ENCODE measurements at places on chromosomes 2 and 18. TPM values are rescaled to one million over a fixed set of nuclear protein-coding genes. Genes with fewer than 3 reads are reported as not detected.

SP140 gene
- 0.87 TPM for total RNA-seq

RGPD6 gene
- 27.6 TPM for total RNA-seq

GTF2A1L gene
- 0.87 TPM for total RNA-seq

ERBB4 gene
- 0.17 TPM for total RNA-seq

ZNF521 gene
- total RNA-seq = 42.6 TPM

SLC40A1 gene
- total RNA-seq = 73.1 TPM

TLX2 gene
- 0.58 TPM for total RNA-seq

SMAD2 gene
- 78.4 TPM for total RNA-seq

ASB18 gene
- not detected for total RNA-seq

UGT1A10 gene
- total RNA-seq = not detected

INPP4A gene
- 18.8 TPM for total RNA-seq

BCL11A gene
- under 0.01 TPM for total RNA-seq

SERPINB4 gene
- total RNA-seq = not detected

GPC1 gene
- total RNA-seq = 371 TPM

MYO7B gene
- not detected for total RNA-seq

DNAH7 gene
- 0.66 TPM for total RNA-seq

POU3F3 gene
- not detected for total RNA-seq

WDR54 gene
- 36.4 TPM for total RNA-seq

HOXD11 gene
- total RNA-seq = not detected

ID2 gene
- 144 TPM for total RNA-seq

FHOD3 gene
- 22.3 TPM for total RNA-seq

MATN3 gene
- total RNA-seq = 1.9 TPM

CNDP1 gene
- not detected for total RNA-seq

GCG gene
- total RNA-seq = not detected

CSRNP3 gene
- 3.0 TPM for total RNA-seq

PAX8 gene
- total RNA-seq = 1.5 TPM

RNF152 gene
- total RNA-seq = 14.7 TPM

SLC5A7 gene
- not detected for total RNA-seq

BCL2 gene
- 2.5 TPM for total RNA-seq

IL37 gene
- not detected for total RNA-seq

CD8B gene
- total RNA-seq = not detected

TACR1 gene
- not detected for total RNA-seq

COL3A1 gene
- total RNA-seq = 3,379 TPM

GORASP2 gene
- total RNA-seq = 34.6 TPM
